ENCODE measurements at places on chromosomes 13 and 19.

DNA sequence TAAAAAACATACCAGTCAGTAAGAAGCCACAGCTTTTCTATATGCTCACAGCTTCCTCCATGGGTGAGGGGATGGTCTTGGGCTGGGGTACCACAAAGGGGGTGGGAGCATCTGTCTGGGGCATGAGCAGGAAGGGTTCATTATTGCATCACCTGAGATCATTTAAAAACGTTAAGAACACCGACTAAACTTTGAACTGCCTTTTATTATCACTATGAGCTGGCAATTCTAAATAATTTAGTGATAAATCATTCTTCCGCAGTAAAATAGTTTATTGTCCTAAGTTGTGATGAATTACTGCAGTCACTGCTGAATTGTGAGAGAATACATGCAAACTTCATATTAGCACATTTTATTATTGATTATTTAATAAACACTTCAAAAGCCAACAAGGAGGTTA, 71.6 kb downstream of the KL start:
- no peak for DNase-seq

DNA sequence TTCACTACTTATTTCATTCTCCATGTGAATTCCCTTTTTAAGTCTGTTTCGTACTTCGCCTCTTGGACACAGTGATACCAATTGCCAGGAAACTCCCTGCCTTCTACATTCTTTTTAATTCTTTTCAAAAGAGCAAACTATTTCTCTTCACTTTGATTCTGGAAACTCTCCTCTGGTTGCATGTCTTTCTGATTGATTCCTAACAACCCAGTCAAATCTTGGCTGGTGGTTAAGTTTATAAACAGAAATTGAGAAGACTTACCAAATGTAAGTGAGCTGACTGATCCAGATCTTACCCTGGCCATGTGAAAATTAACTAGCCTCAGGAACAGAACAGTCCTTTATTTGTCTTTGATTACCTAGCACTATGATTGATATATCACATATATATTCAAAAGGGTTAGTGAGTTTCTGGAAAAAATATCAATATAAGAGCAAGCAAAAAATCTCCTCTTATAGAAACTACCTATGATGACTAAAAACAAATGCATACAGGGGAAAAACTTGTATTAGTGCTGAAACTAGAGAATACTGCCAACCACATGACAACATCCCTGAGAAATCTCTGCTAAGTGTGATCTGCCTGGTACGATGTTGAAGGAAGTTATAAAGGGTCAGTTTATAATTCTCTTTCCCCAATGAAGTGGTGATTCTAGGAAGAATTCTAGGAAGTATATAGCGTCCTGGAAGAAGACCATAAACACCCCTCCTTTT, 152.6 kb upstream of the HTR2A start:
- DNase-seq: no peak

GRCh38 chr19:35208121-35208520, 20.4 kb downstream of the FAM187B start:
- no peak for DNase-seq

DNA sequence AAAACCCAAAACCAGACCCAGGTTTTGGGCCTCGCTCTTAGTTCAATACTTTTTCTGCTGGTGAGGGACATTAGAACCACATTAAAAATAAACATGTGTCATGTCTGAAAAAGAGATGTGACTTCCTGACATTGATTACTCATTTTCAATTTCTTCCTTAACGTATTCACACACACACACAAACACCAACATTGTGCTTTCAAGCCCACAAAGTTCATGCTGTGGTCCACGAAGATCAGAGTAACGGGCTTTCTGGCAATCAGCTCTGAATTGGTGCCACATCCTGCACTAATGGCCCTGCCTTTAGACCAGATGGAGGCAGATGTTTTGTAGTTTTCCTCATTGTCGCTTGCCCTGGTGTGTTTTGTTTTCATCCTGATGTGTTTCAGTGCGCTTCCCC, 47.9 kb upstream of the POMP start:
- no peak for DNase-seq

GRCh38 chr19:39709026-39709872, 5.0 kb downstream of the LGALS14 start:
- DNase-seq: no peak

- no peak for DNase-seq
These were observed 549.1 kb upstream of the MIR17HG start for GRCh38 chr13:90798381-90798780.

- no peak for DNase-seq
These were observed 76.6 kb upstream of the PCDH9 start for GRCh38 chr13:67306742-67307141.

- no peak for DNase-seq
These were observed 10.5 kb downstream of the LPAR6 start for GRCh38 chr13:48402325-48402932.

- DNase-seq: no peak
These were observed 1074.4 kb upstream of the PRR20A start for GRCh38 chr13:56066321-56066720.

DNA sequence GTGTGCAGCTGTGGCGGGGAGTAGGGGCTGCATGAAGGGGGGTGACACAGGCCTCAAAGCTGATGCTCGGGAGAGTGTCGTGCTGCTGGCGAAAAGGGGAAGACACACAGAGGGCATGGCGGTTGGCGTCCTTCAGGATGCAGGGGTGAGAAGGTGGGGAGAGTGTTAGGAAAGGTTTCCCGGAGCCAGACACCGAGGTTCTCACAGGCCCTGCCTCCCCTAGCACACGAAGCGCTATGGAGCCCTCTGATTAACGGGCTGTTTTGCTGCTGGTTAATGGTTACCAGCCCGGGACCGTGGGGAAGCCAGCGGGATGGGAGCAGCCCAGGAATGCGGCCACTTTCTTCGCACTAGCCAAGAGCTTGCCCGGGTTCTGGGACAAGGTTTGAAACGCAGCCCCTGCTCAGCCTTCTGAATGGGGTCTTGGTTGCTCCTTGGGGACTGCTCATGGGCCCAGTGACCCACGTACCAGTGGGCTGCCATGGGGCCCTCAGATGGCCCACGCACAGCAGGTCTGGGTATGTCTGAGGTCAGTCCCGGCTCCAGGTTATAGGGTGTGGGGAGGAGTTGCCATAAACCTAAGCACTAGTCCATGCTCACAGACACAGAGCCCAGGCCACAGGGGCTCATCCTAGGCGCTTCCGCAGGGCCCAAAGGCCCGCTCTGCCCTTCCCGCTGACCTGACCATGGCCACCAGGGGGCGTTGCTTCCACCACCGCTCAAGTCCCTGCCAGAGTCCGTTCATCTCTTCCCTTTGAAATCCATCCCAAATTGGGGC, 31.3 kb upstream of the ISYNA1 start:
- DNase-seq: peak; percentile 49

DNA sequence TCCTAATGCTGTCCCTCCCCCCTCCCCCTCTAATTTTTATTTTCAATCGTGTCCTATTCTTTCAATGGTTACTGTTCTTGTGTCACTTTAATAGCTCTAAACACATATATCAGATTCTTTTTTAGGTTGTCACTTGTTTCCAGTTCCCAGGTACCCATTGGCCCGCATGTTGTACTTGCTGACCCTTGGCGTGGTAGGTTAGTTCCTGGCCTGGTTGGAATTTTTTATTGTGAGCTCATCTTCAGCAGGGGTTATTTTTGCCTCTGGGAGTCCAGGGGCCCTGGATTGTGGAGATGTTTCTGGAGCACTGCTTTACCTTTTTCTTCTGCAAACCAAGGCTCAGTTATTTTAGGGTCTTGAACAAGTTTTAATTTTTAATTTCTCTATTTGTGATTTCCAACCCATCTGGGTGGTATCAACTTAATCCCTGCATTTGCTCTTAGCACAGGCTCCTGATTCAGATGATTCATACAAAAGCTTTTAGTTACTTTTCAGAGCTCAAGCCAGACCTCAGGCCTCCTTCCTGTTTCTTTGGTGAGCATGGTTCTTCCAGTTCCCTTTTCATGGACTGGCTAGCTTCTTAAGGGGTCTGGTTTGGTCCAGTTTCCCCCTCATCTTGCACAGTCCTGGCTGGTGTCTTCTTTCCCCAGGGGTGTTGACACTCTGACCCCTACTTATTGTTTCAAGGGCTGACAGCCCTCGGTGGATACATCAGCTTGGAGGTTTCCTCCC, 220.5 kb downstream of the TM9SF2 start:
- DNase-seq: no peak

GRCh38 chr19:9847087-9847671, 12.1 kb downstream of the PIN1 start:
- no peak for DNase-seq

DNA sequence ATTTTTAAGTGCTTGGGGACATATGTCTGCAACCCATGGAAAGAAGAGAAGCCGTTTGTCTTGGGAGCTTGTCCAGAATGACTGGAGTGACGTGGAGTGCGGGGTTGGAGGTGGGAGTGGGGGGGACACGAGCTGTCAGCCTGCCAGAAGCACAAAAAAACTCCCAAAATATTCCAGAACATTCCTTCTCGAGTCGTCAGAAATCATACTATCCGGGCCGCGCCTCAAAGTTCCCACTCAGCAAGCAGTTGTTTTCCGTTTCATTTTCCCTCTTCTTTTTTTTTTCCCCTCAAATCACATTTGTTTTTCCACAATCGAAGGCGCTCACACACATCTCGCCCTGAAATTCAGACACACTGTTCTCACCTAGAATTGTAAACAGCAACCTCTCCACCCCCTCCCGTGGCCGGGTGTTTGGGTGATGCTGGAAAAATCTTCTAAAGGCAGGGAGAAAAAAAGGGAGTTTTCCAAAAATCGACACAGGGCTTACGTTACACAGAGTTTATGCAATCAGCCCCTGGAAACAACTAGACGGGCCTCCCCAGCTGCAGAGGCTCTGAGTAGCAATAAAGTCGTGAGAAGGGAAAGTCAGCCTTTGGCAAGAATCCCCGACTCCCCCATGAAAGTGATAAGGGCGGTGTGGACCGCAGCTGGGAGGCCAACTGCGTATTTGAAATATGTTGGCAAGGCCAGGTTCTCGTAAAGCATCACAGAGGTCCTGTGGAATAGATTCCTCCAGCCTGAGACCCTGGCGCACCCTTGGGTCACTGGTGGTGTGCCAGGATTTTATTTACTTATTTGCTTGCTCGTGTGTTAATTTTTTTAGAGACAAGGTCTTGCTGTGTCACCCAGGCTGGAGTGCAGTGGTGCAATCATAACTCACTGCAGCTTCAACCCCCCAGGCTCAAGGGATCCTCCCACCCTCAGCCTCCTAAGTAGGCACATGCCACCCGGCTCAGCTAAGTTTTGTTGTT, 31.2 kb upstream of the KLF2 start:
- no peak for DNase-seq

DNA sequence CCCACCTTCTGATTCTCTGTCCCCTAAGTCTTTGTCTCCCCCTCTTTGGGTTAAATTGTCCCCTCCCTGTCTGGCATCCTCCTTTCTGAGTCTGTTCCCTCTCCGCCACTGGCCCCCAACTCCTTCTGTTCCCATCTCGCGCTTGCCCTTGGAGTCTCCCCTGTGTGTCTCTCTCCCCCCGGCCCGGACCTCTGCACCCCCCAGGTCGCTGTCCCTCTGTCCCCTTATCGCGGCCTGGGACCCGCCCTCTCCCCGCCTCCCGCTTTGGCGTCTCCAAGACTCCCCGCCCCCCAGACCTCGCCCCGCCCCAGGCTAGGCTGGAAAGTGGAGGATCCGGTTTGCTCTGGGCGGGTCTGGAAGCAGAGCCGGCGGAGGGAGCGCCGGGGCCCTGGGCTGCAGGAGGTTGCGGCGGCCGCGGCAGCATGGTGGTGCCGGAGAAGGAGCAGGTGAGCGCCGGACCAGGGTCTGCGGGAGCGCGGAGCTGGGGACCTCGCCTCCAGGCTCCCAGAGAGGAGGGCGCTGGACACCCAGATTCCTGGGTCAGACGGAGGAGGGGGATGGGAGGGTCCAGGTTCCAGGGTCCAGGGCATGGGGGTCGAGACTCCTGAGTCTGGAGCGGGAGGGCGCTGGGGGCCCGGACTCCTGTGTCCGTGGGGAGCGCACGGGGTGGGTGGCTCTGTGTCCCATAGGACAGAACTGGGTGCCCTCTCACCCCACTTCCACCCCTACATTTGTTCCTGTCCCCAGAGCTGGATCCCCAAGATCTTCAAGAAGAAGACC, at the start of gene TRPM4:
Gene TRPM4, plus strand, starts transcription at position 348 of the 780 bp plus-strand sequence. Its CDS starts 75 bp downstream, at position 423.
- no peak for DNase-seq

- no peak for DNase-seq
These were observed 22.7 kb downstream of the SLC25A15 start for GRCh38 chr13:40812102-40812501.

DNA sequence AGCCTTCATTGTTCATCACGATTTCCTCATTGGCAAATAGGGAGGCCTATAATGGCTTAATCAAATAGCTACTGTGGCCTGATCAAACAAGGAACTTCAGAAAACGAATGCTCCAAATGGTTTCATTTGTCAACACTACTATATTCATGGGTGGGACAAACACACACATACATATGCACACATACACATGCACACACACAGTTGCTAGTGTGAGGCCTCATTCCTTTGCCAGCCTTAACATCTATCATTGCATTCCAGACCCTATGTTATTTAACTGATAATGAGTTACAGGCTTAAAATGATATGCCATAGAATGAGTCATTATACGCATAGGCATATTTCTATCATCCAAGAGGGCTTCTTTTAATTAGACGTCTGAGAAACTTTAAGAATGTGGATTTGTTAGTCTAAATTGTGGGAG, 140.2 kb downstream of the KLF5 start:
- no peak for DNase-seq

- no peak for DNase-seq
These were observed 34.1 kb downstream of the NLRP12 start for GRCh38 chr19:53789708-53790678.

DNA sequence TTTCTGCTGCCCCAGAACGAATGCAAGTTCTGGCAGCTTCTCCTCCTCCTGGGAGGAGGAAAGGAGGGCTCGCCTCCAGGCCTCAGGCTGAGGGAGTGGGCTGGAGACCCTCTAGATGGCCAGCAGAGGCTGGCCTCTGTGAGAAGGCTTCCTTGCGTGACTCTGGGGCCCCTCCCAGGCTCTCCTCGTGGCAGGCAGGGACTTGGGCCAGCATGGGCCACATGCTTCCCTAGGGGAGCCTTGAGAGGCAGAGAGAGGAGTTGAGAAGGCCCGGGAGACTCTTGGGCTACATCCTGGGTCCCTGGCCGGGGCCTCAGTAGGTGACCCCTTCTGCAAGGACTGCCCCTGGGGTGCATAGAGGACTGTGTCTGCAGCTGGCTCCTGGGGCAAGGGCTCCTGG, 25.9 kb downstream of the LYL1 start:
- no peak for DNase-seq

DNA sequence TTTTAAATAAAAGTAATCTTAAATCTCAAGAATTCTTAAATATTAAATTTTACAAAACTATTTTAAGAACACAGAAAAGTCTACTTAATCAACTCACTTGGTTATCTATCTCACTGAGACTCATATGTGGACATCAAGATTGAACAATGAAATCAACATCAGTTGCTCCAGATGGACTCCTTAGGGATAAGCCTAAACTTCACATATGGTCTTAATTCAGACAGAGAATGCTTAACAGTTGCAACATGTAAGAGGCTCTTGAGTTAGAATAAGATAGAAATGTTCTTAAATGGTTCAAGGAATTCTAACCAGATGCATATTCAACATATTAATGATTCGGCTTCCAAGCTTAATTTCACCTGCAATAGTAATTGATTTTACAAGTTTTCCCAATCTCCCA, 1730.9 kb downstream of the PCDH9 start:
- DNase-seq: no peak

GRCh38 chr13:39961036-39961435, 305.6 kb downstream of the COG6 start:
- no peak for DNase-seq
